ENCODE measurements at places on chromosomes 12 and 14. TPM values are rescaled to one million over a fixed set of nuclear protein-coding genes. Genes with fewer than 3 reads are reported as not detected.

Gene PPP1CC
- total RNA-seq: 91.8 TPM

Gene TAPBPL
- total RNA-seq: 15.9 TPM

Gene UBE3B
- 57.9 TPM for total RNA-seq

Gene GPR84
- total RNA-seq: 0.16 TPM

Gene GPR132
- total RNA-seq: 0.16 TPM

Gene SNX6
- total RNA-seq: 153 TPM

Gene PTPRB
- 0.49 TPM for total RNA-seq

Gene MYH6
- total RNA-seq: not detected

Gene MGP
- total RNA-seq: not detected

Gene RIN3
- total RNA-seq: 15.6 TPM

Gene MSRB3
- total RNA-seq: 74.6 TPM

Gene HOTAIR
- total RNA-seq: not detected

Gene FAM181A
- not detected for total RNA-seq

Gene CPNE6
- total RNA-seq: not detected

Gene PTPN21
- 16.0 TPM for total RNA-seq

Gene WSCD2
- not detected for total RNA-seq

Gene BBOF1
- total RNA-seq: 9.4 TPM
